ENCODE measurements at places on chromosomes 6 and 20.

DNA sequence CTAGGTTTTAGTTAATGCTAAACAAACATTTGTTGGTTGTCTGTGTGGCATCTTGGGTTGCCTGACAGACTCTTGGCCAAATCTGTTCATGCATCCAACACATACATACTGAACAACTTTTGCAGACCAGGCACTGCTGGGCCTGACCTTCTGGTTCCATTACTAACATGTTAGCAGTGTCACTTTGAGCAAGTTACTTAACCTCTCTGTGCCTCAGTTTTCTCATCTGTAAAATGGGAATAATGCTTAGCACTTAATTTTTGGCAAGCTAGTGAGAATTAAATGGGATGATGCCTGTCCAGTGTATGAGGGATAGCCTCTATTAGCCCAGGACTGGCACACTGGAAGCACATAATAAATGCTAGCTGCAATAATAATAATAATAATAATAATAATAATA is 169.9 kb downstream of the DHX35 start:
- no peak for DNase-seq

GRCh38 chr20:56925082-56925830 is 296.1 kb downstream of the TFAP2C start:
- DNase-seq, result no peak

DNA sequence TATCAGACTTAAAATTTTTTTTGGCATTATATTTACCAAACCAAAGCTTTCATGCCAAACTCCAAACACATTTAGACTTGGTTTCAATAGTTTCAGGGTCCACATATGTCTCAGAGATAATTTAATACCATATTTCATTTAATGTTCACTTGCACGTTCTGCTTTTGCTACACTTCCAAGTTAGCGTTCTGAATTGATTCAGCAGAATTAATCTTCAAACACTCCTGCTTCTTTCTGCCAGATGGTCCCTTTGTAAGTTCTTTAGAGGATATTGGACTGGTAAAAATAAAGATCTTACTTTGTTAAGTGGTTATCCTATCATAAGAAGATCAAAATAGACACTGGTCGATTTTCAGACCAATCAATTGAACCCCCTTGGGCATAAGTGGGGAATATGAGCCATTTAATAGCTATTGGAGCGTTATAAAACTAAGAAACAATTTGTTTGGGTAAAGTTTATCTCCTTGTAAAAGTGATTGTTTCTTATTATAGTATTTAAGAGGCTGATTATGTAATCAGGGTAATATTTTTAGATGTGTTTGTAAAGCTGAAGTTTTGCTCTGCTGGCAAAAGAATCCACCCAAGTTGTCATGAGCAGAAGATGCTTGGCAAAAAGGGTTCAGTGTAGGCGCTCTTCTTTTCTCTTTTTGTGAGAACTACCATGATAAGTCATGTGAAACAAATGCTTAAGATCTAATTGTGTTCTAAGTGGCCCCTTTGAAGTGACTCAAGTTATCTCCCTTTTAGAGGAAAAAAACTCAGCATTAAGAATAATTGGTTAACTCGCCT is 92.2 kb downstream of the MCHR2 start:
- DNase-seq, result no peak

DNA sequence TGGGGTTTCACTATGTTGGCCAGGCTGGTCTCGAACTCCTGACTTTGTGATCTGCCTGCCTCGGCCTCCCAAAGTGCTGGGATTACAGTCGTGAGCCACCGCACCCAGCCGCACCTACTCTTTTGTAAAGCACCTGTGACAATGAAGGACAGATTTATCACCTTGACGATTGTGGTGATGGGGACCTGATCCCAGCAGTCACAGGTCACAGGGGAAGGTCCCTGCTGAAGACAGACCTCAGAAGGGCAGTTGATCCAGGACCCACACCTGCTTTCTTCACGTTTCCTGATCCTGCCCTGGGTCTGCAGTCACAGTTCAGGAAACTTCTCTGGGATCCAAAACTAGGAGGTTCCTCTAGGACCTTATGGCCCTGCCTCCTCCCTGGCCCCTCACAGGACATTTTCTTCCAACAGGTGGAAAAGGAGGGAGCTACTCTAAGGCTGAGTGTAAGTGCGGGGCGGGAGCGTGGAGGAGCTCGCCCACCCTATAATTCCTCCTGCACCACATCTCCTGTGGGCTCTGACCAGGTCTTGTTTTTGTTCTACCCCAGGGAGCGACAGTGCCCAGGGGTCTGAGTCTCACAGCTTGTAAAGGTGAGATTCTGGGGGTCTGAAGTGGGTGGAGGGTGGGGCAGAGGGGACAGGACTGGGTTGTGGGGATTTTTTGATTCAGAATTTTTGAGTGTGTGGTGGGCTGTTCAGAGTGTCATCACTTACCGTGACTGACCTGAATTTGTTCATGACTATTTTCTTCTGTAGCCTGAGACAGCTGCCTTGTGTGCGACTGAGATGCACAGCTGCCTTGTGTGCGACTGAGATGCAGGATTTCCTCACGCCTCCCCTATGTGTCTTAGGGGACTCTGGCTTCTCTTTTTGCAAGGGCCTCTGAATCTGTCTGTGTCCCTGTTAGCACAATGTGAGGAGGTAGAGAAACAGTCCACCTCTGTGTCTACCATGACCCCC is 3.0 kb downstream of the HLA-E start:
- DNase-seq, result no peak

- no peak for DNase-seq
These were observed 30.0 kb downstream of the TFEB start for GRCh38 chr6:41705311-41705995.

DNA sequence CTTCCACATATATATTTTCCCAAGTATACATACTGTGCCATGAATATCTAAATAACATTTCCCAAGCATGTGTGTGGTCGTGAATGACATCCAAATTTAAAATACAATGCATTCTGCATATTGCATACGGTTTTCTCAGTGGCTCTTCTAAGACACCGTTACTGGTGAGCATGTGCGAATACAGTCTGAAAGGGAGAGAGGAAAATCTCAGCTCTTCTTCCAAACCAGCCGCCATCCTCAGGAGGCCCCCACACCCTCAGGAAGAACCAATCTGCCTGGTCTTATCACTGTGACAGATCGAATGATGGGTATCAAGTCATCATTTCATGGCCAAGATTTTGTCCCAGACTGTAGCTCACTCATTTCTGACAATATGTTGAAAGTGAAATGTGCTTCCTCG is 50.7 kb downstream of the ADAT2 start:
- no peak for DNase-seq

DNA sequence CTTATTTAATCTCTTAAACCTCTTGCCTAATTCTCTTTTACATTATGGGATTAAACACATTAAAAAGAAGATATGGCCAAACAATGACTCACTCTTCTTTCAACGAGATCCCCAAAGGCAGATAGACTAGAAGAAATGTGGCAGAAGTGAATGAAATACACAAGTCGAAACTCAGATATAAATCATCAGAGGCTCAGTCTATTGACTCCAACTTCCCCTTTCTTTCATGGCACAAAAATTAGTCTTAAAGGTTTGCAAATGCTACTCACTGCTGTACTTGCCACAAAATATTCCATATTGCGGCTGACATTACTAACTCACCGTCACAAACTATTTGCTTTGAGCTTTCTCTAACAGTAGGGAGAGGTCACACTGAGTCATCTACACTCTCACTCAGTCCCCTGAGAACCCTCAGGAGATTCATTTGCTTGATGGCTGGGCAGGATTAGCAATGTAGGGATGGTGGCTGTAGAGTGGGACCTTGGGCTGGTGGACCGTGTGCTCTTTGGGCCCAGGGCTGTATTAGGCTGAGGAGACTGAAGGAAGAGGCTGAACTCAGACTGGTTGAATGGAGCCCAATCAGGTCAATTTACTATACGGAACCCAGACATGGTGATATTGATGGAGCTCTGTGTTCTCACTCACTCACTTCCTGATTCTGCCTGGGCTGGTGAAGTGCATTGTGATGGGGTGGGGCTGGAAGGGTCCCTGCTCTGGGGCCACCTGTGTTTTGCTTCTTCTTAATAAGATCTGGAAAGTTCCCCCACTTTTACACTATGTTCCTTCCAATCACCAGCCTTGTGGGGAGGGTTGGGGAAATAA is 42.8 kb upstream of the UBR2 start:
- DNase-seq, result no peak

DNA sequence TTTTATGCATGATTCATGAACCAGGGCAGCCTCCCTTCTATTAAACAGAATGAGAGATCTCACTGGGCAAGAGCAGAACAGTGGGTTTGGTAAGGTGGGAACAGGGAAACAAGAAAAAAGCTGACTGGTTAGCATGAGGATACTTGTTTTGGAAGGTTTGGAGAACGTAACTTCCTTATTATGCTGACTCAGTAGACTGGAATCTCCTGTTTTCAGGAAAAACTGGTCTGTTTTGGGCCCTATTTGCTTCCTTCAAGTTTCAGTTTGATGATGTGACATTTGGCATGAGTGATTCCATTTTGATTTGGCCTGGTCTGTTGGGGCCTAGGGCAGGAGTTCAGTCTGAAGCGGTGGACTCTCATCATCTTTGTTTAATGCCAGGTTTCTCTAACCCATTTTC is 172.0 kb downstream of the MYLK4 start:
- no peak for DNase-seq

GRCh38 chr6:75504465-75505222 is 11.0 kb upstream of the FILIP1 start:
- no peak for DNase-seq

GRCh38 chr6:19999319-20000191 is 162.4 kb downstream of the ID4 start:
- DNase-seq, result no peak

DNA sequence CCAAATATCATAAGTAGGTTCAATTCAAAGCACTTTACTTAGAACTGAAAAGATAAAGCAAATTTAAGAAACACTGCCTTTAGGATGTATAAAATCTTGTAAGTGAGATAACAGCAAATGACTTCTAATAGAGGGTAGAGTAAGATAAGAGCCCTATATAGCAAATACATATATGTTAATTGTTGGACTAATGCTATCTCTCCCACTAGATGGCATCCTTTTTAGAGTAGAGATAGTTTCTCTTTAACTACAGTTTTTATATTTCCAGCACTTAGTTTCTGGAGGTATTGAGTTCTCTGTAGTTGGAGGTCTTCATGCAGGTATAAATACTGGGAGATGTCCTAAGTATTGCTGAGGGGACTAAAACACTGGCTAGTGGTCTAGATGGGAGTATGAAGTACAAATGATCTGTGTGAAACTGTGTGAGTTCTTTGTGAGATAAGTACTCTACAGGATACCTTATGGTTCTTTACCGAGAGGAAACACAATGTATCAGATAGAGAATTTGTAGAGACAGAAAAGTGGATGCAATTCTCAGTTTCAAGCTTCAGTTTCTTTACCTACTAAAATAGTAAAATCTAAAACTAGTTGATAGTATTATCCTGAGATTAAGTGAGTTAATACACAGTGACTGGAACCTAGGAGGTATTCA is 399.3 kb downstream of the KHDRBS2 start:
- no peak for DNase-seq

DNA sequence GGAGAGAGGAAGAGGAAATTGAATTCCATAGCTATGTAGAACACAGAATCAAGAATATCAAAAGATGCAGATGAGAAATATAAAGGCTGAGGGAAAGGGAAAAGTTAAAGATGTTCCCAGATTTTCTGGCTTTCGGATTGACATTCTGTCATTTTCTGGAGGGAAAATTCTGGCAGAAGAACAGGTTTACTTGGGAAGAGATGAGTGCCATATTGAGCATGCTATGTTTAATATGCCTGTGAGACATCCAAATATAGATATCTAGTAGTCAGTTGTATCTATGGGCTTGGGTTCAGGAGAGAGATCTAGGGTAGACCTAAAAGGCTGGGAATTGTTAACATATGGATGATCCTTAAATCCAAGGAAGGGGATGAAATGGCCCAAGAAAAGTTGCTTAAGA is 181.9 kb upstream of the ARG1 start:
- DNase-seq, result no peak

DNA sequence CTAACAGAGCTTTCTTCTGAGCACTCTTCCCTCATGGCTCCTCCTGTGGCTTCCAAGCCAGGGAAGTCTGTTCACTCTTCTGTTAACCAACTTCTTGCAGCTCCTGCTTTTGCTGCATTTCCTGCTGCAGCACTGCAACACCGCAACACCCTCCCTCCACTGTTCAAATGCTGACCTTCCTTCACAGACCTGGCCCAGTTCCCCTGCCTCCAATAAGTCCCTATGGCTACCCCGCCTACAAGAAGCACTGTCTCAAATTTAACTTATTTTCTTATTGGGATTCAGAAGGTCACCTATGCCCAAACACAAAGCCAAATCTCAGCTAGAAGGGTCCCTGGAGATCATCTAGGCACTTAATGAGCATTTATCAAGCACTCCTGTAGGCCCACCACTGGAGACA is 44.6 kb downstream of the ELMO2 start:
- no peak for DNase-seq

DNA sequence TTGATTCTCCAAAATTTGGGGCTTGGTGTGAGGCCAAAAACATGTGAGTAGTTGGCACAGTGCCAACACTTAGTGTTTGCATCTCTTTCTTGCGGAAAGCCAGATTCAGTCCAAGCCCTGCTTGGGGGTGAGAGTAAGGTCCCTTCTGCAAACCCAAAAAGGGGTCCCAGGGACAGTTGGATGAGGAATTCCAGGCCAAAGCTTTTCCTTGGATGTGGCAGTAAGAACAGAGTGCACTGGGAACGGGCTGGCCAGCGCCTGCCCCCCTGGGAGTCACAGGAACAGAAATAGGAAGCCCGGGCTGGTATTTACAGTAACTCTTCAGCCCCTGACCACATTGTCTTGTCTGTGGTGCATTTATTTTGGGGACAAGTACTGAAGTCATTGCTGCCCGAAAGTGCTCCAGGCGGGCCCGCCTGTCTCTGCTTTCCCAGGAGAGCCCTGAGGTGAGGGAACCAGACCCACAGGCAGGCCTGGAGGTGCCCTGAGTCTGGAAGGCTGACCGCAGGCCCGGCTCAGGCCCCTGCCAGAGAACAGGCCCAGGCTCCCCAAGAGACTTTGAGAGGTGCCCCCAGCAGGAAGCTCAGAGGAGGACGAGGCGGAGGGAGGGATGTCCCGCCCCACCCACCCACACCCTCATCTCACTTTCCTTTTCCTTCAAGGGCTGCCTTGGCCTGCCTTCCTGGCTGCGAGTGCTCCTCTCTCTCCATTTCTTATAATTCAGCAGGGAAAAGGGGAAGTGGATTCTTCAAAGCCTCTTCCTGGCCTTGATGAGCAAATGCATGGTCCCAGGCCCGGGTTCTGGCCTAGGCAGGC is 218.4 kb downstream of the MAFB start:
- DNase-seq, result no peak

Measured in CD4-positive, alpha-beta T cell (primary cell).